GM12865 (cell line): ENCODE measurements at places on chromosomes 11 and 22.

- DNase-seq, result peak; percentile 24
Observed at GRCh38 chr11:60838132-60838531, 3.8 kb upstream of the CCDC86 start.

GRCh38 chr11:11502263-11502861 lies 119.4 kb downstream of the GALNT18 start:
- DNase-seq, result no peak

DNA sequence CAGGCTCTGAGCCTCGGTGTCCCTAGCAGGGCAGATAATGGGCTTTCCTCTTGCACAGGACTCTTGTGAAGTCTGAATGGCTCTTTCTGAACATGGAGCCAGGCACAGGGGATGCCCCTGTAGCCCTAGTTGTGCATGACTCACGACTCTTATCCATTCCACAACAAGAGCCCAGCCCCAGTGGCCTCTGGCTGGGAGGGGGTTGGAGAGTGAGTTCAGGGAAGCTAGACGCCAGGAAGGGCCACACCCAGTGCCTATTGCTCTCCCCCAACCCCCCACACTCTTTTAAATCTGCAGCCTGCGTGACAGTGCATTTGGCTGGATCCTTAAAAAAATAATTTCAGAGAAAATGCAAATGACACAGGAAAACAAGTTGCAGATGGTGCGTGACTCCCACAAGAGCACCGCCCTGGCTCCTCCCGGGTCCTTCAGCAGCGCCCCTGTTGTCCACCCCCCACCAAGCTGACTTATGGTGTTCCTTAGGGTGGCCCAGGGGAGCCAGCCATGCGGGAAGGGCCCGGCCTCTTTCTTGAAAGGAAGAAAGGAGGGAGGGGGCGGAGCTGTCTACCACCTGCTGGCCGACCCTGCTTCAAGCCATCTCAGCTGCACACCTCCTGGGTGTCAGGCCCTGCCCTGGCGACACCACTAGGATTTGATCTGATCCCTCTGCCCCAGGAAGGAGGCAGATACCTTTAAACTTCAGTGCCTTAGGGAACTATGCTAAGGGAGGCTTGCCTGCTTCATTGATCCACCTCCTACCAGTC lies 74.7 kb downstream of the MN1 start:
- DNase-seq, result no peak

- no peak for DNase-seq
Observed at GRCh38 chr11:68594123-68594522, 90.2 kb upstream of the GAL start.
